ENCODE measurements at places on chromosomes 5 and 9.

DNA sequence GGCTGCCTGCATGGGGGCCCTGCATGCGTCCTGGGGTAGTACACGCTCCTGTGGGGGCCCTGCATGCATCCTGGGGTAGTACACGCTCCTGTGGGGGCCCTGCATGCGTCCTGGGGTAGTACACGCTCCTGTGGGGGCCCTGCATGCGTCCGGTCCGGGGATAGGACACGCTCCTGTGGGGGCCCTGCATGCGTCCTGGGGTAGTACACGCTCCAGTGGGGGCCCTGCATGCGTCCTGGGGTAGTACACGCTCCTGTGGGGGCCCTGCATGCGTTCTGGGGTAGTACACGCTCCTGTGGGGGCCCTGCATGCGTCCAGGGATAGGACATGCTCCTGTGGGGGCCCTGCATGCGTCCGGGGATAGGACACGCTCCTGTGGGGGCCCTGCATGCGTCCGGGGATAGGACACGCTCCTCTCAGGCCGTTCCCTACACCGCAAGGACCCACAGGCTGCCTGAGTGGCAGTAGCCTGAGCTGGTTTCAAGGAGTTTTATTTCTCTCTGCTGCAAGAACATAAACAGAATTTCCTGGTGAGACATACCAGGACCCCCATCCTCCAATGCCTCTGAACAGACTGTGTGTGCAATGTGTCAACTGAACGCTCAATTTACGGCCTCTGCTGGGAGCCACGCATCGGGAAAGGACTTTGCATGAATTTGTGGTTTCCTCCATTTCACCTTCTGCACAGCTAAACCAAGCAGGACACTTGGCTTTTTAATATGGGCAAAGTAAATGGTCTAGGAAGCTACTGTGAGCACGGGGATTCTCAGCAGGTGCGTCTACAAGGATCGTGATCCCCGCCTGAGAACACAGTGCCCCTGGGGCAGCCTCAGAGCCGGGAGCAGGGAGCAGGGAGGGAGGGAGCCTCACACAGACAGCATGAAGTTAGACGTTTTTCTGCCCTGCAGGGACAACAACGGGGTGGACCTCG, 48.9 kb upstream of the CLPTM1L start:
- DNase-seq, result no peak

DNA sequence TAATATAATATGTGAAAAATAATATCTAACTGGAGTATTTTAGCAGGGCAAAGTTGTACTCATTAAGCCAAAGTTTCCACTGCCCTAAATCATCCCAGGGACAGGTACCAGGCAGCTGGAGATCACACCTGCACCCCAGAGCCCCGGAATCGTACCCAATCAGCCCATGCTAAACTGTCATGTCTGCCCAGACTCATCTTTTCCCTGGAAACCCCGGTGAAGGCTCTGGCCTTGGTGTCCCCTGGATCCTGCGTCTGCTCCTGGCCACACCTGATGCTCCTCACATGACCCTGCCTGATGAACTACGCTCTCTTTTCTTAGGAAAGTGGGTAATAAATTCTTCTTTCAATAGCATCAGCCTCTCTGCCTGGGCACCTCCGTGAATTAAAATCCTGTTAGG, 15.6 kb upstream of the IRX2 start:
- DNase-seq, result no peak

DNA sequence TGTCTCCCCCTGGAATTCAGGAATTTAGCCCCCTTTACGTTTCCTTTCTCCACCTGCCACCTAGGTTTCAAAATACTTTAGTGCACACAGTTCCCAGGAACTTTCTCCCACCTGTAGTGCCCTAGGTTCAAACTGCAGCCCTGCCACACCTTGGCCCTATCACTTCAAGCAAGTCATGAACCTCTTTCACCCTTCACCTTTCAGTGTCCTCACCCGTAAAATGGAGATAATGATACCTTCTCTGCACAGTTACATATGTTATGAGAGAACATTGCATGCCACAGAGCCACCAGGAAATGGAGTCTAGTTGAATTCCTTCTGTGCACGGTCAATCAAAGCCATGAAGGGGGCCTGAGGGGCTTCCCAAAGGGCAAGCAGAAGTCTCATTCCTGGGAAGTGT, 9.8 kb upstream of the EEIG1 start:
- no peak for DNase-seq

DNA sequence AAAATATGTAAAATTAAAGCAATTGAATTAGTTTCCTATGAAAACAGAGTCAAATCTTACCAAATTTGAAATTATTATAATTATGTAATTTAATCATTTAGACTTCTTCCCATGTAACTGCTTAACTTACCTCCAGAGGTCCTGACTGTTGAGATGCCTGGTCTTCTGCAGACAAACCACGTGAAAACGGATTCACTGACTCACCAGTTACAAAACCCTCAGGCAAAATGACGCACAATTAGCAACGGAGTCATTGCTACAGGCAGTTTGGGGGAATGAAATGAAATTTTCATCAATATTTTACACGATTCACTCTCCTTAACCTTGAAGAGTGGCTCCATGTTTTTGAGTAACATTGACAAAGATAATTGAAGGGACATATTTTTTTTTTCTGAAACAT, 460.8 kb downstream of the MTRR start:
- peak; percentile 2 for DNase-seq

GRCh38 chr5:55231919-55232270, 1.5 kb downstream of the CCNO start:
- peak; percentile 28 for DNase-seq

- DNase-seq, result peak; percentile 71
Measured at GRCh38 chr5:36305571-36306326, 4.0 kb upstream of the RANBP3L start.

All from fibroblast of the aortic adventitia (primary cell).